CD4-positive, alpha-beta T cell (primary cell): ENCODE measurements at places on chromosomes 2 and 18. TPM values are rescaled to one million over a fixed set of nuclear protein-coding genes. Genes with fewer than 3 reads are reported as not detected.

GRCh38 chr2:88626171-88627054 lies 851 bp downstream of the EIF2AK3 start:
- no peak for DNase-seq

- DNase-seq, result no peak
Measured at GRCh38 chr2:206502729-206503128, 59.4 kb downstream of the ADAM23 start.

GRCh38 chr2:144183727-144184126 lies 336.2 kb downstream of the ZEB2 start:
- peak; percentile 66 for DNase-seq

DNA sequence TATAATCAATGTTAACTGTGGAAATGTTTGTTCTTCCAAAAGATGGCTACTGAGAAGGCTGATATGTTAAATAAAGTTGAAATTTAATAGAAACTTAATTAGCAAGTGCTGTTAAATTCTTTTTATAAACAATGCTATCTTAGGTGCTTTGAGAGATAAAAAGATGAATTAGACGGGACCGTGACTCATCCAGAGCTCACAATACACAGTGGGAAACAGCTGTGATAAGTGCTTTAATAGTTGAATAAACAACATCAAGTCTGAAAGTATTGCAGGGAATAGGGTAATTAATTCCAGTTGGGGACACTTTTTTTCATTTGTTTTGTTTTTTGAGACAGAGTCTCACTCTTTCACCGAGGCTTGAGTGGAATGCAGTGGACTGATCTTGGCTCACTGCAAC lies 85.5 kb upstream of the DTNA start:
- no peak for DNase-seq

GRCh38 chr18:51541230-51541629 lies 343.7 kb upstream of the MEX3C start:
- DNase-seq, result no peak

The TDRD15 gene
- total RNA-seq, result not detected

The FHOD3 gene
- total RNA-seq, result not detected
